Activated B cell treated with CpG ODN at 0.5 μM for 24 hours (primary cell): ENCODE measurements at places on chromosomes 16 and 17. TPM values are rescaled to one million over a fixed set of nuclear protein-coding genes. Genes with fewer than 3 reads are reported as not detected.

The GPRC5C gene
- total RNA-seq, result 14.0 and 17.0 TPM in 2 replicates

- no peak overlapping the region for H3K27ac ChIP-seq
- peaks cover 42% of the 10 kb centered on the region for H3K4me1 ChIP-seq
Measured at GRCh38 chr16:57409065-57409464, 4.5 kb downstream of the CCL17 start.

The CTU2 gene
- 28.8 and 36.7 TPM in 2 replicates for total RNA-seq

- no peak overlapping the region for H3K27ac ChIP-seq
- peaks cover 22% of the 10 kb centered on the region for H3K4me1 ChIP-seq
- H3K27me3 ChIP-seq, result peaks cover 8% of the 10 kb centered on the region
- no peak for DNase-seq
Measured at GRCh38 chr16:68492543-68493411, 44.5 kb upstream of the SMPD3 start.

GRCh38 chr17:81395600-81396277 lies 482 bp downstream of the BAHCC1 start:
- H3K4me3 ChIP-seq, result peak overlapping the region; percentile 75
- peaks cover 29% of the 10 kb centered on the region for H3K4me1 ChIP-seq
- no peaks in the 10 kb centered on the region for H3K36me3 ChIP-seq

GRCh38 chr16:23156946-23157460 lies 7.8 kb upstream of the USP31 start:
- H3K27me3 ChIP-seq, result peaks cover 20% of the 10 kb centered on the region
- no peak overlapping the region for H3K4me3 ChIP-seq
- H3K4me1 ChIP-seq, result no peaks in the 10 kb centered on the region
- H3K36me3 ChIP-seq, result no peaks in the 10 kb centered on the region
- no peak for DNase-seq

GRCh38 chr16:89593841-89594240 lies 18.3 kb downstream of the CPNE7 start:
- no peaks in the 10 kb centered on the region for H3K36me3 ChIP-seq
- DNase-seq, result no peak
- no peaks in the 10 kb centered on the region for H3K27me3 ChIP-seq

- peaks cover 86% of the 10 kb centered on the region for H3K4me1 ChIP-seq
- no peaks in the 10 kb centered on the region for H3K36me3 ChIP-seq
- no peak for DNase-seq
- peak overlapping the region; percentile 66 for H3K27ac ChIP-seq
- H3K27me3 ChIP-seq, result no peaks in the 10 kb centered on the region
Measured at GRCh38 chr16:17374668-17375255, 96.0 kb downstream of the XYLT1 start.

The KRTAP4-9 gene
- total RNA-seq, result not detected in 2 replicates

DNA sequence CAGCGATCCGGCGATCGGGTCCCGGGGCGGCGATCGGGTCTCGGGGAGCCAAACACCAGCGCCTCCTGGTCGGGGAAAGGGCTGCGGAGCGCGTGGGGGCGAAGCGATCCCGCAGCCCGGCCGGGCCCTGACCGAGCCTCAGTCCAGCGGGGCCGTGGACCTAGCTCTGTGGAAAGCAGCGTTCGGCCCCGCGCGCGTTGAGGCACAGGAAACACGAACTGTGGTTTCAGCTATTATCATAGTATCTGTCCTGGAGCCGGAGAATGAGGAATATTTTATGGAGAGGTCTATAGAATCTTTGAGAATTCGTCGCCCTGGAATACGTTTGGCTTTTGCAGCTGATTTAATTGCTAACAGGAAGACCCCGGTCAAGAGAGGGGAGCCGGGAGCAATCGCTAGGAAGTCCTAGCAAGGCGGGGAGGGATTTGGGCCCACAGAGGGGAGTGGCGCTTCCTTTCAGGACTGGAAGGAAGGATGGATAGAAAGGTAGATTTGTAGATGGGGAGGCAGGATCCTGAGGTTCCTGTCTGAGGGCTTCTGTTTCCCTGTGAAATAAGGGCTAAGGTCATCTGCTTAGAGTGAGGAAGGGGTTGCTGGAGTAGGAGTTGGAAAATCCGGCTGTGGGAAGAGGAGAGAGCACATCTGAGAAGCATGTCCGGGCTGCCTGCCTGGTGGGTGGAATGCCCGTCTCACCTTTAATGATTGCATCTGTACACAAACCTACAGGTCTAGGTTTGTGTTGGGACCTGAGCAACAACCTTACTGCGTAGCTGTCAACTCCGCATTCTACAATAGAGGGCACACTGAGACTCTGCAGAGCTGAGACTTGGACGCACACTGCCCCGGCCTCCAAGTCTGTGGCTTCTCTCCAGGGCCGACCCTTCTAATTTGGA lies 770 bp downstream of the CCNF start:
- peaks cover 13% of the 10 kb centered on the region for H3K36me3 ChIP-seq
- no peaks in the 10 kb centered on the region for H3K27me3 ChIP-seq
- DNase-seq, result no peak
- peaks cover 16% of the 10 kb centered on the region for H3K4me1 ChIP-seq
- peak overlapping the region; percentile 85 for H3K4me3 ChIP-seq
- no peak overlapping the region for H3K27ac ChIP-seq

The SRCIN1 gene
- 0.24 and 0.35 TPM in 2 replicates for total RNA-seq

- H3K4me1 ChIP-seq, result no peaks in the 10 kb centered on the region
- no peak overlapping the region for H3K27ac ChIP-seq
- H3K4me3 ChIP-seq, result no peak overlapping the region
- no peak for DNase-seq
- H3K27me3 ChIP-seq, result no peaks in the 10 kb centered on the region
Measured at GRCh38 chr17:17538417-17539391, 42.5 kb upstream of the RASD1 start.

- no peak overlapping the region for H3K27ac ChIP-seq
- peaks cover 4% of the 10 kb centered on the region for H3K27me3 ChIP-seq
- H3K4me3 ChIP-seq, result no peak overlapping the region
- H3K36me3 ChIP-seq, result no peaks in the 10 kb centered on the region
Measured at GRCh38 chr16:48110982-48111381, 44.8 kb downstream of the ABCC12 start.

The MPG gene
- total RNA-seq, result 51.7 and 53.6 TPM in 2 replicates

The INCA1 gene
- 0.17 and 0.44 TPM in 2 replicates for total RNA-seq
